ENCODE measurements at places on chromosomes 3 and 15.

GRCh38 chr3:4311496-4311895 lies 8.3 kb downstream of the SETMAR start:
- DNase-seq, result no peak

DNA sequence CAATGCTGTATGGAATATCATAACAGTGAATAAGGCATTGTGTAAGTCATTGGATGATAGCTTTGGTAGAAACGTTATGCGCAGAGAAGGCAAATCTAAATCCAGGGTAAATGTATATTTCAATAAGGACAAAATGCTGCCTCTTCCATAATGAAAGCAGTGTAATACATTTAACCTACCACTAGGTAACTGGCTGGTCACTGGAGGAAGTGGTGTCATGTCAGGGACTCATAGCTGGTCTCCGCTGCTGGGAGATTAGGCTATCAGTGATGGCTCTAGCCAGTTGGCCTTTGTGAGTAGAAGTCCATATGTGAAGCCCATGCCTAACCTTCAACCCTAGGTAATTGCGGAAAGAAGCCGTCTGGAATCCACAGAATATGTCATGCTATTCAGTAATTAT lies 140.9 kb downstream of the NLGN1 start:
- peak; percentile 56 for DNase-seq

- DNase-seq, result no peak
These were observed 61.4 kb downstream of the TTC23 start for GRCh38 chr15:99187936-99188335.

DNA sequence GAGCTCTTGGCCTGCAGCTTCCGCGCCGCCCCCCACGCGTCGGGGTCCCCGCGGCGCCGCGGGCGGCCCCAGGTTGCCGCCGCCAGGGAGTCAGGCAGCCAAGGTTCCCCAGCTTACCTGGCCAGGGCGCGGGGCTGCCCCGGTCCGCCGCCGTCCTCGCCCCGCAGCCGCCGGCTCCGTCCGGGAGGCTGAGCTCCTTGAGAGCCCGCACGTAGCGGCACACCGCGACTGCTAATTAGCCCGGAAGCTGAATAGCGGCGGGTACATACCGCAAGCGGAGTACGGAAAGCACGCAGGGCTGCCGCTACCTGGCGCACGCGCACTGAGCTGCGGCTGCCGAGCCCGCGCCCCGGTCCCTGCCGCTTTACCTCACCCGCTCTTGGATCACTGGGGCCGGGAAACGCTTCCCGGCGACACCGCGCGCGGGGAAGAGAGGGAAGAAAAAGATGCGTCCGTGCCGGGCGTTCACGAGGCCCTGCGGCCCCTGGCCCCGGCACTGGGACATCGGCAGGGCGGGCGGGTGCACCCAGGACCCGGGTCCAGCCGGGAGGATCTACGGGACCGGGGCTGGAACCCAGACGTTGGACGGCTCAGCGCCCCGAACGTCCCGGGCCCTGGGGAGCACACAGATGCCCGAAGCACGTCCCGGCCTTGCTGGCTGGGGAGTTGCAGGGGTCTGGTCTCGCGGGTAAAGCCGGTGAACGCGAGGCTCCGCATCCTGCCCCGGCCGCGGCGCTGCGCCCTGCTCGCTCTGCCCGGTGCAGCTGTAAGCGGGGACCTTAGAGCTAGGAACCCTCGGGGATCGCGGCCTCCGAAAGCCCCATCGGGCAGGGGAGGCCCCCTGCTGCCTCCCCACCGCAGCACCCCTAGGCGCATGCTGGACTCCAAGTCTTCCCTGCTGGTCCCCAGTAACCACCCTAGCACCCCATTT lies at the start of gene GOLGA8B:
Gene GOLGA8B, minus strand, starts transcription at position 253 of the 931 bp plus-strand sequence. CDS start 47,739 bp downstream, outside the sequence.
- DNase-seq, result peak; percentile 93

GRCh38 chr3:194307849-194308248 lies 43.3 kb downstream of the CPN2 start:
- DNase-seq, result peak; percentile 27

- DNase-seq, result peak; percentile 82
These were observed 27.3 kb downstream of the CEP19 start for GRCh38 chr3:196684548-196685407.

- DNase-seq, result no peak
These were observed 103.7 kb downstream of the AQP9 start for GRCh38 chr15:58241872-58242271.

GRCh38 chr3:129482721-129483120 lies 42.7 kb downstream of the IFT122 start:
- DNase-seq, result peak; percentile 71

DNA sequence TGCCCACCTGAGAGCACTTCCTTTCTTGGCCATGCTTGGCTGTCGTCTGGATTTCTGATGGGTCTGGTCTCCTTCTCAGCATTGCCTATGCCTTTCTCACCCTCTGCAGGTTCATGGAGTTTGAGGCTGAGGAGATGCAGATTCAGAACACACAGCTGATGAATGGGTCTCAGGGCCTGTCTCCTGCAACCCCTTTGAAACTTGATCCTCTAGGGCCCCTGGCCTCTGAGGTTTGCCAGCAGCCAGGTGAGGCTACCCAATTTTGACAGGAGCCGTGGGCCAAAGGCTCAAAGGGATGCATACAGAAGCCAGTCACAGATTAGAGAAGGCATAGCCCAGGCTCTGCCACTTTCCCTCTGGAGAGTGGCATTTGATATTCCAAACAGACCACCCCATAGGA lies 10.5 kb downstream of the NUTM1 start:
- DNase-seq, result no peak

GRCh38 chr3:171640520-171641412 lies 169.5 kb downstream of the PLD1 start:
- peak; percentile 59 for DNase-seq

- DNase-seq, result no peak
These were observed 505.9 kb upstream of the CFAP20DC start for GRCh38 chr3:59555593-59556315.

DNA sequence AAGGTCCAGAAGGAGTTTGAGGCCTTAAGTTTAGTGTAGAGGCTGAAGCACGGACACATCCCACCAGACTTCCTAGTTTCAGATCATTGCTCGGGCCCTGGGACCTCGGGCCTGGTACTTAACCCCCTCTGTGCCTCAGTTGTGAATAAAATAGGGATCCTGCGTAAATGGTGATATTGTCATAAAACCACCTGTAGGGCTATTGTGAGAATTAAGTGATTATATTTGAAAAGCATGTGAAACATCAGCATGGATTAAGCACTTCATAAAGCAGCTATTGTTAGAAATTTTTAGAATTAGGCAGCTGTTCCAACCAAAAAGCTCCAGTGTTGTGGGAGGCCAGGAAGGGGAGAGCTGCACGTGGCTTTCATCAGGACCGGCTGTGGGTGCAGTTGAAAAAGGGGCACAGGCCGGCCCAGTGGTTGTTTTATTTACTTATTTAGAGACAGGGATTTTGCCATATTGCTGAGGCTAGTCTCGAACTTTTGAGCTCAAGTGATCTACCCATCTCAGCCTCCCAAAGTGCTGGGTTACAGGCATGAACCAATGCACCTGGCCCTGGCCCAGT lies 4.4 kb downstream of the RCCD1 start:
- DNase-seq, result no peak

DNA sequence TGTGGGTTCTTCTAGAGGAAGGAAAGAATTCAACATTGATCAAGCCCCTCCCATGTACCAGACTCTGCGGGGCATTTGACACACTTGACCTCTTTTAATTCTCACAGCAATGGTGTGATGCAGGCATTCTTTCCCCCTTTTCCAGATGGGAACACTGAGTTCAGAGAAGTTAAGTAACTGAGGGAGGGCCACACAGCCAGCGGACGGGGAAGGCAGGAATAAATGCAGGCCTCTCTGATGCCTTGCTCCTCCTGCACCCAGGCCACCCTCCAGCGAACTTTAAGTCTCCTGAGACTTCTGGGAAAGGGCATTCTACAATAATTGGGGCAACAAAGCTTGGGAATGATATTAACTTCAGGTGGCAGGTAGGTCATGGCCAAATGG lies 227.4 kb downstream of the UACA start:
- peak; percentile 33 for DNase-seq

DNA sequence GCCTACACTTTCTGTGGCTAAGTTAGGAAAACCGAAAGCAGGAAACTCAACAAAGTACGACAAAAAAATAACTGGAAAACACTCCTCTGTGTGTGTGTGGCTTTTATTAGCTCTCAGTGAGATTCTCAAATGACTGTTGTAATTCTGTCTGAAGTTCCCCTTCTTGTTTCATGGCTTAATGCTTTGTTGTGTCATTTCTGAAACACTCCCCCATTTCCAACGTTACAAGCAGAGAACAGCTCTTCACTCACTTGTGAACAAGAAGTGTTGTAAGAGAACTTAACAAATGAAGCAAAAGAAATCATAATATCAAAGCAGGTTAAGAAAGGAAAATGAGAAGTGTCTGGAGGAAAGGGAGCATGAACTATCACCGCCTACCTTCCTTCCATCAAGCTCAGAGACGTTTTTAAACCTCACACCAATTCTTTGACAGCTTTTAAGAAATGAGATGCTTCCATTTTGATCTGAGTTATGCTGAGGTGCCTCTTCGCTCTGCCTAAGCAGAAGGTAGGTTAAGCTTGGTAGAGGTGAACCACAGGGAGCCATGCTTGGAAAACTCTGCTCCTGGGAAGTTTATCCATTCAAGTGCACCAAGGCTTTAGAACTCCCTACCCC lies 12.4 kb upstream of the SEC62 start:
- no peak for DNase-seq

- DNase-seq, result no peak
These were observed 460.4 kb upstream of the SGO1 start for GRCh38 chr3:20646425-20646824.

DNA sequence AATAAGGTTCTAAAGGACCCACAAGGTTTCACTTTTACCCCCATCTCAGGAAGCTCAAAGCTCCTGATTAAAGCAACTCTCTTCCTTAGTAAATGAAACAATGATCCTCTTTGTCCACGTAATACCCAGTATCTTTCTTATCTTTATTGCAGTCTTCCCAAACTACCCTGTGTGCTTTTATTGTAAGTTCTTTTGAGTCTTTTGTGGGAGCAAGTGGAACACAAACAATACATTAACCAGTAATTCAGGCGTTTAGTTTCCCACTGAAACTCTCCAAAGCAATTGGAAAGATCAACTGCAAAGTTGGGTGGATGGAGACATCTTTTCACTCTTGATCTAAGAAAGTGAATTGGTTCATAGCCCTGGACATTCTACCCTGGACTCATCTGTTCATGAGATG lies 240.0 kb downstream of the ZNF621 start:
- DNase-seq, result no peak

DNA sequence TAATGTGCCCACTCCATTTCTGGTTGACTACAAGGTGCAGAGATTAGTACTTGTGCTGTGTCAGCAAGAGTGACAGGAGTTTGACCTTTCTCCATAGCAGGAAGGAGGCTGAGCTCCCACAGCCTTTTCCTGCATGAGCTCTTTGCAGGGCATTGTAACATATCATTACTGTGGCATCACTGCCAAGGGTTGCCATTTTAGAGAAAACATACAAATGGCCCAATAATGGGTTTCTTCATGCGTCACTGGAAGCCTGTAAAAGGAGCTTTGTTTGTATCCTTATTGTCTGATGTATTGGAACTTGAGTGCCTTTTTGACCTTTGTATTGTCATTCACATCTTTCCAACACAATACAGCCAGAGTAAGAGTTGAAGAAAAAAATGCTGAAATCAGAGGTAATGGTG lies 323.0 kb upstream of the CDIN1 start:
- DNase-seq, result no peak

- DNase-seq, result no peak
These were observed 80.5 kb downstream of the UBE2E2 start for GRCh38 chr3:23283625-23284024.

DNA sequence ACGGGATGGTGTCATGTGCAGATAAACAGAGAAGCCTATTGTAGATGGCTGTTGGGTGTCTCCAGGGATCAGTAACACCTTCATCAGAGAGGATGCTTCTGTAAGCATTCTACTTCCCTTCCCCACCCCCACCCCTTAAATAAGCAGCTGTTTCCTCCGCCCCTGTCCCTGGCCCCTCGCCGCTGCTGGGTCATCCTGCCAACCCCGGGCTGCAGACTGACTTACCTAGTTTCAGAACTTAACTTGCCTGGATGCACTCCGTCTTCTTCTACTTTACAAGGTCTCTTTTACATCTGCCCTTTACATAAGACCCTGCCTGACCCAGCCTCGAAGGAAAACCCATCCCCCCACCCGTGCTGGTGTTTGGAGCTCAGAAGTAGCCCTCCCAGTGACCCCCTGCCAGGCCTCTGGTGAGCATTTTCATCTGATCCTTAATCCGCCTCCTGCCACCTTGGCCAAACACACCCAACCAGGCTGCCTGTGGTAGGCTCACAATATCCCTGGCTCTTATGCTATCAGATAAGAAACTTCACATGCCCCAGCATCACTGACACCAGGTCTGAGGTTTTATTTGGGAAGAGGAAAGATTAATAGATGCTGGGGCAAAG lies 103.0 kb upstream of the HES1 start:
- DNase-seq, result peak; percentile 82

DNA sequence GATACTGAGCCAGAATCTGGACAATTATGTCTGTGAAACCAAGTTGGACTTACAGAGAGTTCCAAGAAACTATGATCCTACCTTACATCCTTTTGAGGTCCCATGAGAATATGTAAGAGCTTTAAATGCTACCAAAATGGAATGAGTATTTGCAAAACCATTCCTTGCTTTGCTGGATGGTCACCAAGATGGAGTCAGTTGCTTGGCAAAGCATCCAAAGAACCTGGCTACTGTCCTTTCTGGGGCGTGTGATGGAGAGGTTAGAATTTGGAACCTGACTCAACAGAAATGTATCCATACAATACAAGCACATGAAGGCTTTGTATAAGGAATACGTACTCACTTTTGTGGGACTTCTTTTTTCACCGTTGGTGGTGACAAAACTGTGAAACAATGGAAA lies 36.2 kb downstream of the AP4E1 start:
- DNase-seq, result no peak

DNA sequence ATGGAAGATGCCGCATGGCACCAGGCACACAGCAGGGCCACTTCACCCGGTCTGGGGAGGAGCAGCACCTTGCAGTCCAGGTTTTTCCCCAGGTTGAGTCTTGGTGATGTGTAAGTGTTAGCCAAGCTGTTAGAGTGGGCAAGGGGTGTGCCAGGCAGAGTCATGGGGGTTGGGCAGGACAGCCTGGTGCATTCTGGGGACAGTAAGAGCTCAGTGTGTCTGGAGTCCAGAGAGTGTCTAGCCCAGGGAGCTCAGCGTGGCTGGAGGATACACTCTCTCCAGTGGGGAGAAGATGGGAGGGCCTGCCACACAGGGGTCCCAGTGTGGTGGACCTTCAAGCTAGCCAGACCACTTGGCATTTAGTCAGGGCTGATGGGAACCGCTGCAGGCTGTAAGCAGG lies 87.4 kb downstream of the AAGAB start:
- no peak for DNase-seq

DNA sequence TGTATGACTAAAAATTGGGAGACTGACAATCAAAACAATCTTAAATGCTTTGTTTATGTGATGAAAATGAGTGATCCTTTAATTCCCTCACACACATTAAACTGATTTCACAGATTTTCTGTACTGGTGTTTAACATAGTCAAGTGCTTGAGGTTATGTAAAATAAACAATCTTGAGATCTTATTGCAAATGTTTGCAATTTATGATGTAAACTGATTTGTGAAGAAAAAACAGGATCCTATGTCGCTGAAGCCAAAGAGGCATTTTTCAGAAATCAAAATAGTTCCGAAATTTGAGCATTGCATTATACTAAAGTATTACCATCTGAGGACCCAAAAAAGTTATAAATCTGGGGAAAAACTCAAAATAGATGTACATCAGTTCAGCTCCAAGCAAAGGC lies 12.7 kb downstream of the SHOX2 start:
- DNase-seq, result no peak
